ENCODE measurements at places on chromosomes 16 and 17.

GRCh38 chr17:45951941-45952340, 47.1 kb upstream of the STH start:
- DNase-seq: no peak

DNA sequence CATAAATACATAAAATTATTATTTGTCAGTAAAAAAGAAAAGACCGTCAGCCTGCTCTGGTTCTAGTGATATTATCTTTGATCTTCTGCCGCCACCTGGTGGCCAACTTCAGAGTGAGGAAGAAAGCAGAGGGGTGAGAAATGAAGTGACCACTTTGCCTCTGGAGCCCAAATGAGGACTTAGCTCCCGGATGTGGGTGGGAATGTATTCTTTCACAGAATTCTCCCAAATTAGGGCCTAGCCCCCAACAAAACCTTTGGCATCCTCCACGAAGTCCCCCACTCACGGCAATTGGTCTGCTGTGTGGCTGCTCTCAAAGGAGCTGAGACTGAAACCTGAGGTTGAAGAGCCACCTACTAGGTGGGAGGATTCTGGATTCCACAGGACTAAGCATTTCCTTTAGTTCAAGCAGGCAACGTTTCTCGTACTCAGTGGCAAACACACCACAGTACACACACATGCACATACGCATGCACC, 4.9 kb upstream of the ZNF267 start:
- DNase-seq: peak; percentile 79

- DNase-seq: no peak
These were observed 49.2 kb downstream of the NXPH3 start for GRCh38 chr17:49624896-49625295.

GRCh38 chr17:72970246-72970645, 122.2 kb downstream of the SLC39A11 start:
- no peak for DNase-seq

- DNase-seq: no peak
These were observed 66.8 kb downstream of the DNAH17 start for GRCh38 chr17:78510141-78511075.

GRCh38 chr16:50588276-50588675, 40.1 kb downstream of the NKD1 start:
- DNase-seq: no peak

GRCh38 chr16:75252946-75253911, 1.8 kb upstream of the BCAR1 start:
- no peak for DNase-seq

DNA sequence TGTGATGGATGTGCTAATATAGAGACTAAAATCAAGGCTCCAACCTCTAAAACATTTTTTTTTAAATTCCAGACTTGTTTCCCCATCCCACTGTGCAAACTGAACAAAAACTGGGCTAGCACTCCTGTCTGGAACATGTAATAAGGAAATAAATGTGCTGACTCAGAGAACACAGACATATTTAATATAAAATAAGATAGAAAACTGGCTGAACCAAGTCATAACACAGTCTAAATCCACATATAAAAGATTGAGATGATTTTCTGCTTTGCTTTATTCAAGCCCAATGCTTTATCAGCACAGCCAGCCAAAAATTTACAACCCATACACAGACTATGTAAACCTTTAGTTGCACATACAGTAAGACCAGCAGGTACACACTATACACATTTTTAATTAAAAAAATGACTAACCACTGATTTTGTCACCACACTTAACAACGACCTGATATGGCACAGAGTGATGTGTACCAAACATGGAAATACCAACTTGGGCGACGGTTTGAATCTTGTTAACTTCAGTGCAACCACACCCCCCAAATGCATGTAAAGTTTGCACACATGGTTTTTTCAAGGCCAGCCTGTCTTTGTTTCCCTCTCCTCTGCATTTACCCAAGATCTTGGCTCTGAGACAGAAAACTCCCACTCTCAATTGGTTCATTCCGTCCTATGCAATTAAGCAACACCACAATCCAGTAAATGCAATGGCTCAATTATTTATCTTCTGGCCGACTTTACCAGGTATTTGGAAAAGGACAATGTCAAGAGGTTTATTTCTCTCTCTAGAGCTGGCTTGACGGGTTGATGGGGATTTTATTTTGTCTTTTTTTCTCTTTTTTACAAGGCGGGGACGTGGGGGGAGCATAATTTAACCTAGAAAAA, 1.2 kb downstream of the STAT3 start:
- DNase-seq: no peak

DNA sequence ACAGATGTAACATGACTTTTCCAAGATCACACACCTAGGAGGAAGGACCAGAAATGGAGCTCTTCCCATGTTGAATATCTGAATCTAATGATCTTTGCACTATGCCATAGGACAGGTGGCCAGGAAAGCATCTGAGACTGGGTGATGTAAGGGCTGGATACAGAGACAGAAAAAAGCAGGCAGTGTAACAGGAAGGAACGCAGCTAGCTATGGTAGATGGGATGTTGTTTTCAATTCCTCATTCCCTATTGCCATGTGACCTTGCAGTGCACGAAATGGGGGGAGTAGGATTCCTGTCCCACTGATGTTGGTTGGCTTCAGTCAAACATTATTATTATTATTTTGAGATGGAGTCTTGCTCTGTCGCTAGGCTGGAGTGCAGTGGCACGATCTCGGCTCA, 3.7 kb upstream of the NPIPB15 start:
- DNase-seq: no peak

DNA sequence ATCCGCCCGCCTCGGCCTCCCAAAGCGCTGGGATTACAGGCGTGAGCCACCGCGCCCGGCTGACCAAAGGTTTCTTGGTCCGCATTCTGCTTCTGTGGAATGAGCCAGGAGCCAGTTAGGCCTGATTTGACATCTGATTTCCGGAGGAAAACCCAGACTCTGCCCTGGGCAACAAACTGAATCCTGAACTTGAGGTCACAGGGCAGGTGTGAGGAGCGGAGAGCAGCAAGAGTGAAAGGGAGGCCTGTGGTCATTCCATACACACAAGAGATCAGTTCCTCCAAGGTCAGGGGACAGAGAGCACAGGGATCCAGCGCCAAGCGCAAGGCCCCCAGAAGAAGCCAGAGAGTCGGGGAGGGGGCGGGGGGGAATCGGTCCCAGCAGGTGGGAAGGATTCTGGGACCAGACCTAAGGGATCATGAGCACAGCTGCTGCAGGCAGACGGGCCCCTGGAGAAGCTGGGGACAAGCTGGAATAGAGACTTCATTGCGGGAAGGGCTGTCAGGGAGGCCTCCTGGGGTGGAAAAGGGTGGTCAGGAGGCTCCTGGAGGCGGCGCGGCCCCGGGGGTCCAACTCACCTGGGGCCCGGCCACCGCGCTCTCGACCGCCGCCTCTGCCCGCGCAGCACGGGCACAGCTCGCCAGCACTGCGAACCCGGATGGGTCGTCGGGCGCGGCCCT, 436 bp downstream of the SHPK start:
- no peak for DNase-seq

DNA sequence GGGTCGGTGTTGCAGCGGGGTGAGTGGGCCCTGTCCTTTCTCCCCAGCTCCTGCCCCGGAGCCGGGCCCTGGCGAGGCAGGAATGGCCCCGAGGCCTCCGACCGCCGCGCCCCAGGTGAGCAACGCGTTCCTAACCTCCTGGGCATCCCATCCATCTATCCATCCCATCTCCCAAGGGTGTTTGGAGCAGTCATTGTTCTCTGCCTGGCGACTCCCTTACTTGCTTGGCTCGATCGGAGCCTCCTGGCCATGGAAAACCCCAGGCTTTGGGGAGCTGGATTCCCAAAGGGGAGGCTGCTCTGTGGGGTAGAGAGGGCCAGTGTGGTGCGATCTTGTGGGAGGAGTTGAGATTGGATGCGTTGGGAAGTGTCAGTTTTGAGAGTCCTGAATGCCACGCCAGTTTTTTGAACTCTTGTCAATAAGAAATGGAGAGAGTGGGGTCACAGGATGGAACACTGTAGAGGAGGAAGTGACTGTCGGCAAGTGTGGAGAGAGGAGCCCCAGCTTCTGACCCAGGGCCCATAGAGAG, 684 bp downstream of the ZFP90 start:
- DNase-seq: peak; percentile 9

DNA sequence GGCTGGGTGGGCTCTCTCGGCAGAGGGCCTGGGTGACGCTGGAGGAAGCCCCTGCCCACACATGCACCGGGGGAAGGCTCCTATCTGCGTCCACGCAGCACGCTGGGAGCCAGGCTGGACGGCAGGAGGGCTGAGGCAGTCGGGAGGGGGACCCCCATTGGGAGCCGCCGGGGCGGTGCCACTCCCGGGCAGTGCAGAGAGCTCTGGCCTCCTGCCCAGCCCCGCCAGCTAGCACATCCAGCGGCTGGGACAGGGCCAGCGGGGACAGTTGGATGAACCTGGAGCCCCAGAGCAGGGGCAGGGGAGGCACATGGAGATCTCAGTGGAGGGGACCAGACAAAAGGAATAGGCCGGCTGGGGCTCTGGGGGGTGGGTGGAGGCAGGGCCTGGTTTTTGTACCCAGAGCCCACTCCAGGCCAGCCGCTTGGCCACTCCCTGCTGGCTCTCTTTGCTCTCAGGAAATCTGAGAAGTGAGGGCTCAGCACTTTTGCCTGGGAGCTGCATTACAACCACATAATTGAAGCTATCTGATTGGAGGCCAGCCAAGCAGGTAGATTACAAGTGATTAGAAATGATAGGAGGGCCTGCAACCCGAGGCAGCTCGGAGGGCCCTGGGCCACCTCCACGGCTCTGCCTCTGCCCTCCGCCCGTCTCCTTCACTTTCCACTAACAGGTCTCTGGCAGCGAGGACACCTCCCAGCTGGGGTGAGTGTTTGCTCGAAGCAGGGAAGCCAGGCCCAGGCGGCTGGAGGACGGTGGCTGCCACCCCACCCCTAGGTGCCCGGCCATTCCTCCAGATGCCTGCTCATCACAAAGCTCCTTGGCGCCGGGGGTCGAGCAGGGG, 40.1 kb downstream of the ENGASE start:
- DNase-seq: no peak

GRCh38 chr17:61054436-61054835, 345.2 kb upstream of the TBX2 start:
- no peak for DNase-seq

GRCh38 chr17:72254808-72255449, 134.1 kb downstream of the SOX9 start:
- DNase-seq: no peak

GRCh38 chr17:7283471-7284216, 2.1 kb downstream of the SLC2A4 start:
- DNase-seq: no peak

- DNase-seq: no peak
These were observed 43.6 kb upstream of the MED9 start for GRCh38 chr17:17433000-17433703.

- DNase-seq: no peak
These were observed 4.4 kb downstream of the RNF157 start for GRCh38 chr17:76235883-76236282.

DNA sequence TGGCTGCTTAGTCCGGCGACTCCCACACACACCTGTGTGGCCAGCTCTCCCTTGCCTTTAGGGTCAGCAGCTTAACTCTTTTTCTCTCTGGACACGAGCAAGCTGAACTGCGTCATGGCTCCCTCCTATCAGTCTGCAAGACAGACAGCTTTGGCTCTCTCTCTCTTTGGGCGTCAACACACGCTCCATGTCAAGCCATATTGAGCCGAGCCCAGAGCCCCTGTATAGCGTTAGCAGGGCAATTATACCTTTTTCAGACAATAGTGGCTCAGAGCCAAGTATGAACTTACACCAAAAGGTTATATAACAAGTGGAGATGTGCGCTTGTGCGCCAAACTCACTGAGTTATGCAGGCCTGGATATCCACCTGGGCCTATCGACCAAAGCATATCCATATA, 34.8 kb upstream of the APPBP2 start:
- no peak for DNase-seq

GRCh38 chr16:17340804-17341203, 130.0 kb downstream of the XYLT1 start:
- no peak for DNase-seq

DNA sequence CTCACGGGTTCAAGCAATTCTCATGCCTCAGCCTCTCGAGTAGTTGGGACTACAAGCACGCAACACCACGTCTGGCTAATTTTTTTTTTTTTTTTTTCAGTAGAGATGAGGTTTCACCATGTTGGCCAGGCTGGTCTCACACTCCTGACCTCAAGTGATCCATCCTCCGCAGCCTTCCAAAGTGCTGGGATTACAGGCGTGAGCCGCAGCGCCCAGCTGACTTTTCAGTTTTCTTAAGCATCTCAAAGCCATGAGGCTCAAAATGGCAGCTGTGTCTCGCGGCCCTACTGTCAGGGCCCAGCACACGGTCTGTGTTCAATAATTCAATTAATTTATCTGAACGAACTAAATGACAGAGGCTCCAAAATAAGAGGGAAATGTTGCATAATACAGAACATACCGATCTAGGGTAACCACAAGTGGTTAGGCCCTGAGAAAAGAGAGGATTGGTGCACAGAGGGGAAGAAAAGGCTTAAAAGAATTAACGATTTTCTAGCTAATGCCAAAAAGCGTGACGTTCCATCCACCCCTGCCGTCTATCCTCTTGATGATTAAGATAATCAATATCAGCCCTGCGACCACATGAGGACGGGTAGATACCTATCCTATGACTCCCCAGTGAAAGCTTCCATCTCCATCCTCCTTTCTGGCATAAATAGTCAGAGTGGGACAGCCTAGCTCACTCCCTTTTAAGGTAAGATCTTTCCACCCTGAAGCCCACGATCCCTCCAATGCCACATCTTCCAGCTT, 136.9 kb downstream of the SLC39A11 start:
- DNase-seq: no peak

- DNase-seq: peak; percentile 61
These were observed 16.7 kb downstream of the UNC13D start for GRCh38 chr17:75827308-75828075.

- DNase-seq: no peak
These were observed 20.4 kb downstream of the CDH3 start for GRCh38 chr16:68665501-68665900.

DNA sequence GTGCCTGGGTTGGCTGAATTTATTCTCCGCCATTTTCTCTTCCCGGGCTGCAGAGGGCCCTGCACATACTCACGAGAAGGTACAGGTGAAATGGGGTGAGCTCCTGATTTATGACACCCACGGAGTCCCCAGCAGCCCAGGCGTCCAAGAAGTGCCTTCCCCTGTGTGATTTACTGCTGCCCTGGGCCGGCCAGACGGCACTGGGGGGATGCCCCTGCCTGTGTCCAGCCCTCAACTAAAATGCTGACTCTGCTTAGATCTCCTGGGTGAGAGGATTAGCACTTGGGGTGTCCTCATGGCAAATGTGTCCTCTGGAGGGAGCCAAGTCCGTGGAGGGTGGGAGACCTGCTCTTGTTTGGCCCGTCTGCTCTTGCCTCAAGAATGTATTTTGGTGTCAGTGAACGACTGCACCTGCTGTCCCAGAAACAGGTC, 132.4 kb downstream of the MAF start:
- DNase-seq: no peak

- DNase-seq: no peak
These were observed 6.1 kb upstream of the PHF12 start for GRCh38 chr17:28957277-28957991.

DNA sequence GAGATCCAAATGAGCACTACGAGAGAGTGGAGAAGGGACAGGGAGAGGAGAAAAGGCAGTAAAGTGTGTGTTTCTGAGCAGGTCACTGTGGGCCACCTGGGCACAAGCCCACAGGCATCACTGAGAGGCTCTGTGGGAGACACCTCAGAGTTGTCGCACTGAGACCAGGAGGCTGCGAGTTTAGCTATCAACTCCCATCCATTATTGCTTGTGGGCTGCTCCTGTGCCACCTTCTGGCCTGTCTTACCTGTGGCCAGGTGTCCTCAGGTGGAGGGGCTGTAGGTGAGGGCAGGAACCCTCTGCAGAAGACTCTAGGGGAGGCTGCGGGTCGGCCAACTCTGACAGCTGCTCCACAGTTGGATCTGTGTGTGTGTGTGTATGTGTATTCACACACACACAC, 2.5 kb upstream of the PRR29 start:
- no peak for DNase-seq

GRCh38 chr16:30839523-30840227, 52.7 kb upstream of the ZNF629 start:
- no peak for DNase-seq
